ENCODE measurements at places on chromosomes 3 and 15.

DNA sequence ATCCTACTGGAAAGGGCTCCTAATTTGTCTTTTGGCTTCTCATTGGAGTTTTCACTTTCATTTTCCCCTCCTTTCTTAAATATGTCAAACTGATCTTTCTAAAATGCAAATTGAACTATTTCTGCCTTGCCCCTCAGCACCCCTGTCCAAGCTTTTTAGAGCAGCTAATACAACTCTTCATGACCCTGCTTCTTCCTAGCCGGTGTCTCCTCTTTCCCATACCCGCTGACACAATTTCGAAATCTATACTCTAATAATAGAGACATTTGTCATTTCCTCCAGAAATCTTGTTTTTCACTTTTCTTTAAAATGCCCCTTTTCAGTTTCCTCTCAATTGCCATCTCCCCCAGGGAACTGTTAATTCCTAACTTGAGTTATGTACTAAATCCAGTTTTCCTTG lies 2.9 kb upstream of the EPHA3 start:
- DNase-seq, result no peak

DNA sequence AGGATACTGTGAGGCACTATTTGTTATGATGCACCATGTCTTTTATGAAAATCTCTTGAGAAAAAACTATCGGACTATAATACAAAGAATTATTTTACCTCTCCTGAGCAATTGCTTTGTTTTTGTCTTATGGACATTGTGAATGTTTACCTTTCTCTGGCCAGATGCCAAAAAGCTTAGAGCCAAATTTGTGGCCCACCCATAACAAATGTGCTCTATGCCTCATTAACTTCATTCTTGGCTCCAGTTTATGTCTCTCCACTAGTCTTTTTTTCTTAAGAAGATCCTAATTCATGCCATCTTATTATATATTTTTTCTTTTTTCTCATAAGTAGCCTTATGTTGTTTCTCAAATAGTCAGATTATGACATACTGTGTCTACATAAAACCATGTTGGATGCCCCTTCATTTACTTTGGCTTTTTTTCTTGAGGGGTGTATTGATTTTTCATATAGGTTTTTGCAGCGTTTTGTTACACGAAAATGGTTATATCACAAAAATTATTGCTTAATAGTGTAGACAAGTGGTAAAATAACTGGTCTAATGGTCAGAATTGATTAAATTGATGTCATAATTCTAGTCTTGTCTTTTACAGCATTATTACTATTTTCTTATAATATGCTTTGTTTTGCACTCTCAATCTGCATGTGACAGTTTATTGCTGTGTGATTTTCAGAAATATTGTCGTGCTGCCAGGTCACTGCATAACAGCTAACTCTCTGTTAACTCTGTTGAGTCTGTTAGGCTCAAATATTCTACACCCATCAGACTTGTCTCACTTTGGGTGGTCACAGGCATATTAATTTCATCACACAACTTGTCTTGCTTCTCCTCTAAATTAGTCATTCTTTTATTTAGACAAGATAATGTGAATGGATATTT lies 18.2 kb downstream of the SENP8 start:
- no peak for DNase-seq

DNA sequence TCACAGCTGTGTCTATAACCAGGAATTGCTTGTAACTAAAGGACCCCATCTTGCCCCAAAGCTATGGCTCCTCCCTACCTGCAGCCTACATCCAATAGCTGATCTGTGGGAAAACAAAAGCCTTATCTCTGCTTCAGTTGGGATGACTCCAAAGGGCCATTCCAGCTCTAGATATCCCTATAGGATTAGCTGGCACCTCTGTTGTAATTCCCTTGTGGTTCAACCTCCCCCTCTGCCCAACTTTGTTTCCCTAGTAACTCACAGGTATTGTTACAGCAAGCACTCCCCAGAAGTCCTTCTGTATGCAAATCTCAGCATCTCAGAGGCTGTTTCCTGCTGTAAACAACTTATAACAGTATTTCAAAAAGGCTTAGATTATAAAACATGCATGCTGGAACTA lies 478.6 kb downstream of the AGBL1 start:
- DNase-seq, result no peak

DNA sequence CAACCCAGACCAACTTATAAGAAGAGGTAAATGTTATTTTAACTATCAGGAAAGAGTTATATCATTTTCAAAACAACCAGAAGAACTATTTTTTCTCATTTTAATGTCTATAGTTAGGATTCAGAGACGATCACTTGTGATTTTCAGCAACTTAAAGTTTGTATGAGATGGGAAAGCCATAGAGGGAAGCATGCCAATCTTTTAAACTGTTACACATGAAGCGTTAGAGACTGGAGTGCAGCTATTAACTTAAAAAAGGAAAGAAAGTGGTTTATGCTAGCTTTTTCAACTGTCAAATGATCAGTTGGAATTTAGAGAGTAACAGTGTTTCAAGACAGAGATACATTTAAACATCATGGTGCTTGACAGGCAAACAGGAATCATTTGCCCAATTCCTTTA lies 91.7 kb upstream of the LPP start:
- DNase-seq, result no peak

GRCh38 chr3:155737844-155738460 lies 6.9 kb downstream of the PLCH1 start:
- DNase-seq, result no peak

DNA sequence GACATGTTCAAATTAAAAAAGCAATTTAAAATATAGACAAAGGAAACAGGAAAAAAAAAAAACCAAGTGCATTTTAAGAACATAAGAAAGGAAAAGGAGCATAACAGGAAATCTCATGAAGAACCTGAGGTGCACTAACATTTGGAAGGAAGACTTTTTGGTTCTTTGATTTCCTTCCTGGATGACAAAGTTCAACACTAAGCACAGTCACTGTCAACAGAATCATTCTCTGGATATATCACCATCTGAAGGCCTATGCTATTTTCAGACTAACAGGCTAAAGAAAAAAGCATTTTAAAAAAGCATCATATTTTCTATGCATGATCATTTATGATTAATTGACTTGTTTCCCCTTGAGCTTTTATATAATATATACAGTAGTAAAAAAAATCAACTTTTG lies 349.6 kb downstream of the PLCL2 start:
- no peak for DNase-seq

GRCh38 chr3:134211797-134212196 lies 38.9 kb downstream of the RYK start:
- DNase-seq, result no peak

DNA sequence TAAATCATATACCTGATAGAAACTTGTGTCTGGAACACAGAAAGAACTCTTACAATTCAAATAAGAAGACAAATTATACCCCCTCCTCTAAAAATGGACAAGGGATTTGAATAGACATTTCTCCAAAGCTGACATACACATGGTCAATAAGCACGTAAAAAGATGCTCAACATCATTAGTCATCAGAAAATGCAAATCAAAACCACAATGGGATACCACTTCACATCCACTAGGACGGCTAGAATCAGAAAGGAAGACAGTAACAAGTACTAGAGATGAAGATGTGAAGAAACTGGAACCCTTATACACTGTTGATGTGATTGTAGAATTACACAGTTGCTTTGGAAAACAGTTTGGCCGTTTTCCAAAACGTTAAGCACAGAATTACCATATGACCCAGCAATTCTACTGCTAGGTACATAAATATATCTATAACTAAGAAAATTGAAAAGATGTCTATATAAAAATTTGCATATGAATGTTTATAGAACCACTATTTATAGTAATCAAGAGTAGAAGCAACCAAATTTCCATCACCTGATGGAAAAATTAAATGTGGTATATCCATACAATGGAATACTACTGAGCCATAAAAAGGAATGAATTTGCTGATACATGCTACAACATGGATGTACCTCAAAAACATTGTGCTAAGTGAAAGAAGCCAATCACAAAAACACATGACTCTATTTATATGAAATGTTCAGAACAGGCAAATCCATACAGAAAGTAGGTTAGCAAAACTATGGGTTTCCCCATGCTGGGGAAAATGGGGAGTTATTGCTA lies 60.8 kb downstream of the GREM1 start:
- DNase-seq, result no peak

- no peak for DNase-seq
These were observed 86.1 kb upstream of the SAMMSON start for GRCh38 chr3:69913422-69913821.

GRCh38 chr3:114675104-114675503 lies 381.3 kb downstream of the TIGIT start:
- no peak for DNase-seq

DNA sequence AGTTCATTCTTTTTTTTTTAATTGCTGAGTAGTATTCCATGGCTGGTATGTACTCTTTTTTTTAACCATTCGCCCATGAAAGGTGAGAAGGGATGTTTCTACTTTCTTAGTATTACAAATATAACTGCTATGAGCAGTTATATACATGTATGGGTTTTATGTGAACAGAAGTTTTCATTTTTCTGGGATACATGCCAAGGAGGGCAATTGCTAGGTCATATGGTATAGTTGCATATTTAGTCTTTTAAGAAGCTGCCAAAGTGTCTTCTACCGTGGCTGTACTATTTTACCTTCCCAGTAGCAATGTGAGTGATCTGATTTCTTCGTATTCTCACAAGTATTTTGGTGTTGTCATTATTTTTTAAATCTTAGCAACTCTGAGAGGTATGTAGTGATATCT lies 11.2 kb upstream of the KLHL40 start:
- DNase-seq, result no peak

DNA sequence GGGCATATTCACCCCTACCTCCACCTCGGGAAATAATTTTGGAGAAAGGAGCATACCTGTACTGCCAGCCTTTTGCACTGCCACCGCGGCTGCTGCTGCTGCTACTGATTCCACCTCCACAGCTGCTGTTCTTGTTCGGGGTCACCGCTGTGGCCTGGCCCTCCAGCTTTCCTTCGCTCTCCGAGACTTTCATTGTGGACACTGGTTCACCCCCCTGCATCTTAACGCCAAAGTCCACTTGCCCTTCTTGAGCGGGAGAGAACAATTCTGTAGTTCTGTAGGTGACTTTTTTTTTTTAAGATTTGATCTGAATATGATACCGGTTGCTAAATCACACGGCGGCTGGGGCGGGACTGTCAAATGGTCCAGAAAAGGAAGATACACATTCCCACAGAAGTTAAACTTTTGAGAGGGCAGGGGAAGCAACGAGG lies 701 bp downstream of the OSBPL11 start:
- DNase-seq, result no peak

DNA sequence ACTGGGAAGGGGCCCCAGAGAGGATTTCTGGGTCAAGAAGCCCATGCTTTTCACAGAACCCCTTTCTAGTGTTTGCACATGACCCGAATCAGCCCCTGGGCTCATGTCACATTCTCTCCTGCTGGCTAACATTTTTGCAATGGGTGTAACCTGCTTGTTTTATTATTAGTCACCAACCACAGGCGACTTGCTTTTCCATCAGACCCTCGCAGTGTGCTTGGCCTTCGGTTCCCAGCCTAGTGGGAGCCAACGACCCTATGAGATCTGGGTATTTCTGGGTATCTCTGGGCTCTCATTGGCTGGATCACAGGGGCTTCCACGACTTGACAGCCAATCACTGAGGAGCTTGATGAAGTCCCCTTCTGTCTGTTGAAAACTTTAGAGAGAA lies 11.0 kb upstream of the FBLN2 start:
- no peak for DNase-seq

DNA sequence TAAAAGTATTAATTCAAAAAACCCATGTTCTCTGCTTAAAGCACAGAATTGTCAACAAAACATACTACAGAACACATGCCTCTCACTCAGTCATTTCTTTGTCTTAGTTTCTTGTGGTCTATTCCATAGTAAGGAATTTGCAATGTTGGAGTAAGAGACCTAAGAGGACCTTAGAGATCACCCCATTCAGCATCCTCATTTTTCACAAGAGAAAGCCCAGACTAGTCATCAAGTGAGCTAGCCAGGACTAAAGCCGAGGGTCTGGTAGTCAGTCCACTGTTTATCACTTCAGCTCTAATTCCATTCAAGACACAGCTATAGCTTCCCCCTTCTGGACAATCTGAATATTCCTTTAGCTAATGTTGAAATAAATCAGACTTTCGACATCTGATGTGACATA lies 601.1 kb downstream of the FHIT start:
- no peak for DNase-seq

DNA sequence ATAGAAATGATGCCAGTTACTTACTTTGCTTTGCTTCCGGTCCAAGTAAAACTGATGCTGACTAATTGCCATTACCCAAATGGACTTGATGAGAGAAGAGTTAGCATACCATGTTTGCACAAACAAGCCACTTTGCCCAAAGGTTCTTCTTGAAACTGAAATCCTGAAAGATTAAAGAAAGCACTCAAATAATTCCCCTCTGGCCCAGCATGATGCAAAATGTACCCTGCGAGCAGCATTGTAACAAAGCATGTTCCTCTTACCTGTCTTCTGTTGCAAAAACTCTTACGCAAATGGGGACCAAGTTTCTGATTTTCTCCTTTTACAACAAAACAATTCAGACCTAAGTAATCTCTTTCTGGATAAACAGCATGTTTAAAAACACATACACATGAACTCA lies 74.5 kb upstream of the LMOD3 start:
- DNase-seq, result no peak

- DNase-seq, result no peak
These were observed 3.2 kb upstream of the SIAH2 start for GRCh38 chr3:150765949-150766720.

GRCh38 chr3:160703974-160704373 lies 27.0 kb downstream of the ARL14 start:
- no peak for DNase-seq

GRCh38 chr3:141793476-141794260 lies 30.5 kb downstream of the GRK7 start:
- no peak for DNase-seq

- DNase-seq, result no peak
These were observed 21.5 kb upstream of the DUT start for GRCh38 chr15:48309740-48310139.

DNA sequence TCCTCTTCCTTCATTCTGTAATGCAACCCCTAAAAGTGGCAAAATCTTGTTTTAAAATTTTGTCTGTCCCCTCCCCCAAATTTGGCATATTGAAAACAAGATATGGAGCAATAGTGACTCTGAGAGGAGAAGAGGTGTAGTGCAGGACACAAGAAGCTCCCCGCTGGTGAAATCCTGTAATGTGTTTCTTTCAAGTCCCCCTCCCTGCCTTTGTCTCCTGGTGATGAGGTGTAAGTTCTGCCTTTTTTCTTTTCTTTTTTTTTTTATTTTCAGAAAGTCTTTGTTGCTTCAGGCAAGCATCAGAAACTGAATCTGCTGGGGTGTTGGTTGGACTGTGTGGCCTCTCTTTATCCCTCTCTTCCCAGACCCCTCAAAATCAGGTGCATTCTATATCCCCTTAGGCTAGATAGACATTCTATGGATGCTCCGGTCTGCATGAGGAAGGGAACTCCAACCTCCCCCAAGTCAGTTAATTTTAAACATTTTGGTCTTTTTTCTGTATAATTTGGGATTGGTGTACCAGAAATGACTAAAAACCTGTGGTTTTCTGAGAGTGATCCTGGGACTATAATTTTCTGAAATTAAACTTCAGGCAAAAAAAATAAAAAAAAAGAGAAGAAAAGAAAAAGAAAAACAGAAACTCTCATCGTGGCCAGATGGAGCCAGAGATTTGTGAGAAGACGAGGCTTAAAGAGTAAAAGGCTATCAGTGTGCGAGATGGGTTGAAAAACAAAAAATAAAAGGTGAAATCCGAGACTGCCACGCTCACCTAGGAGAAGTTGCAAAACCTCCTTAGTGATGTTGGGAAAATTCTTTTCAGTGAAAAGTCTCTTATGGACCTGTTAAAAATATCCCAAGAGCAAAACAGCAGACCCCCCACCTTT lies 21.4 kb downstream of the ACKR2 start:
- DNase-seq, result no peak

Data from cortex of kidney (tissue), 1 donor.